Renal cortex interstitium (tissue), 15 donors: ENCODE measurements at places on chromosomes 3 and 15.

DNA sequence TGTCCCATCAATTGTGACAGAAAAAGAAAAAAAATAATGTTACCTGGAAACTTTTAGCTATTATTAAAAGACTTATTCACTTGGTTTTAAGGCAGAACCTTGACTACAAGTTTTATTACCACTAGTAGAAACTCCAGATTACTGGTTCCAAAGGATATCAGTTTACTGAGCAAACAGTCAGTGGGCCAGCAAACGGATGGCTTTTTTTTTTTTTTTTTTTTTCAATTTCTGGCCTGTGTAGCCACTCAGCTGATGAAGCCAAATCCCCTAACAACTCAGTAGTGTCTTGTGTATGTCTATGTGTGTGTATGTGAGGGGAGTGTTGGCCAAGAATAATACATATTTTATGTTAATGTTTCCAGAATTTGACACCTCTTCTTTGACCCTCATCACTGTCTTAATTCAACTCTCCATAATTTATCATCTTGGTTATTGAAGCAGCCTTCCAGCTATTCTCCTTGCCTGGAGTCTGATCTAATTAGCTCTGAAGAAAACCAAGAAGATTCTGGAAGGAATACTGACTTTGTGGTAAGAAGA, 724.9 kb downstream of the NSUN3 start:
- DNase-seq, result peak; percentile 10

- no peak for DNase-seq
Measured at GRCh38 chr3:67067251-67067650, 69.1 kb downstream of the KBTBD8 start.

DNA sequence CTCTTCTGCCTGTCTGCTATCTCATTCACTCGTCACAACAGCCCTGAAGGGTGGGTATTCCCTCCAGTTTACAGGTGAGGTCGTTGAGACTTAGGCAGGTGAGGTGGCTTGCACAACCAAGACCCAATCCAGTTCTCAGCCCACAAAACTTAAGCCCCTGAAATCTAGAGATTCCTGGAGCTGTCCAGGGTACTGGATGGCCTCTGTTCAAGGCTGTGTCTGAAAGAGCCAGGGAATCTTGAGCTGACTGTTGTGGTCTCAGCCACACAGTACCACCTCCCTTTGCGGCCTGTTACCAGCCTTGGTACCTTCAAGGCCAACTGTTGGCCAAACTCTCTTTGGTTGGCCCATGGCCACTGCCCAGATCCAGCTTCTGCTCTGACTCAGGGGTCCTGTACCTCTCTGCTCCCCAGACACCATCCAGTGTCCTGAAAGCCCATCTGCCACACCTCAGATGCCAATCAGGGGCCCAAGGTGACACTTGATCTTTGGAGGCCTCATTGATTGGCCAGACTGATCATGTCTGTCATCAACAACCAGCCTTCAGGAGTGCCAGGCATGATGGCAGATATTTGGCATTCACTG, 10.9 kb upstream of the FAM107A start:
- peak; percentile 76 for DNase-seq

- no peak for DNase-seq
Measured at GRCh38 chr15:69730281-69731080, 277.9 kb downstream of the RPLP1 start.

GRCh38 chr3:144866476-144866875, 894.9 kb downstream of the DIPK2A start:
- peak; percentile 29 for DNase-seq

- no peak for DNase-seq
Measured at GRCh38 chr15:45644437-45644836, 9.6 kb downstream of the SQOR start.

DNA sequence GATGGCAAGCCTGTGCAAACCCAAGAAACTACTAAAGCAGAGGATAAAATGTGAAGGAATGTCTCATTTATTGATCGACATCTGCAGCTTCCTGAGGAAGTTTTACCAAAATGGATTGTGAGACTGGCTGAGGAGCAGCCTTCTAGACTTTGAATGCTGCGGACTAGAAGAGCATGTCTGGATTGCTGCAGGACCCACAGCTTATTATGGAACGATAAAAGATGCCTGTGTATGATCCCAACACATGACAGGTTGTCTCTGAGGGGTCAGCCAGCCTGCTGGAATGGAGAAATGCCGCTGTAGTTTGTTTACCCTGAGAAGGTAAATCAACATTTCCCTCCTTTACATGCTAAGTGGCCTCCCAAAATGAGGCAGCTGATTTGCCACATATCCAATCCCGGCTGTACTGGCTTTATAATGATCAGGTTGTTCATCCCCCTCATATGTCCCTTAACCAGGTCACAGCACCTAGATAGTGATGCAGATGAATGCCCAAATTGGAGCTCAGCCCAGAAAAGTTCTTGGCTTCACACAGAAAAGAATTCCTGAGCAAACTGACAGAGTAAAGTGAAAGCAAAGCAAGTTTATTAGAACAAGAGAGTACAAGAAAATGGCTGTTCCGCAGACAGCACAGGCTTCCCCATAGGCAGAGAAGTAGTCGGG, 63.9 kb downstream of the IL12A start:
- DNase-seq, result no peak

DNA sequence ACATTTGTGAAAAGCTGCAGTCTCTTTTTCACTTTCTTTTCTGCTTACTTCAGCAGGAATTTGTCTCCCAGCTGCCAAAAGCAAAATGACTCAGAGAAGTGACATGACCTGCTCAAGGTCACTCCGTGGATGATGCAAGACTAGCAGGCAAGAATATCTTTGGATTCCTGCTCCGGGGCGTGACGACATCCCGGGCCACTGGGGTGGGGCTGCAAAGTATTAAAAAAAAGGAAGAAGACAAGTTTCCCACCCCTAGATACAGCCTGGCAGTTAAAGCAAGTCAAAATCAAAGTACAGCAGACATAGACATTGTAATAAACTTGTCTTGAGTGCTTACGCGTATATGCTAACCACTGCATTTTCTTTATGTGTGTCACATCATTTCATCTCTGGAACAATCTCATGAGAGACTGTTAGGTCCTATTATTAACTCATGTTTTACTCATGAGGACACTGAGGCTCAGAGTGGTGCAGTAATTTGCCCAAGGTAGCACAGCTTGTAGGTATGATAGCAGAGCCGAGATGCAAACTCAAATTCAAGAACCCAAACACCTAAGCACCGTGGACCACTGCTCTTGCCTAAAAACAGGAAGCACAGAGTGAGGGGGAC, 485.2 kb upstream of the PROK2 start:
- DNase-seq, result no peak

DNA sequence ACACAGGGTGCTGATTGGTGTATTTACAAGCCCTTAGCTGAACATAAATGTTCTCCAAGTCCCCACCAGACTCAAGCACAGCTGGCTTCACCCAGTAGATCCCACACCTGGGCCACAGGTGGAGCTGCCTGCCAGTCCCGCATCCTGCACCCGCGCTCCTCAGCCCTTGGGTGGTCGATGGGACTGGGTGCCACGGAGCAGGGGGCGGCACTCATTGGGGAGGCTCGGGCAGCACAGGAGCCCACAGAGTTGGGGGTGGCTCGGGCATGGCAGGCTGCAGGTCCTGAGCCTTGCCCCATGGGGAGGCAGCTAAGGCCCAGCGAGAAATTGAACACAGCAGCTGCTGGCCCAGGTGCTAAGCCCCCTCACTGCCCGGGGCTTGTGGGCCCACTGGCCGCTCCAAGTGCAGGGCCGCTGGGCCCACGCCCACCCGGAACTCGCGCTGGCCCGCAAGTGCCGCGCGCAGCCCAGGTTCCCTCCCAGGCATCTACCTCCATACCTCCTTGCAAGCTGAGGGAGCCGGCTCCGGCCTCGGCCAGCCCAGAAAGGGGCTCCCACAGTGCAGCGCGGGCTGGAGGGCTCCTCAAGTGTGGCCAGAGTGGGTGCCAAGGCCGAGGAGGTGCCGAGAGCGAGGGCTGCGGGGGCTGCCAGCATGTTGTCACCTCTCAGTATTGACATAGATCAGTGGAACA, 442.7 kb downstream of the OCA2 start:
- DNase-seq, result no peak

GRCh38 chr3:113532698-113533533, 561 bp downstream of the SIDT1 start:
- DNase-seq, result peak; percentile 38

- DNase-seq, result peak; percentile 18
Measured at GRCh38 chr3:39378088-39378487, 5.1 kb upstream of the SLC25A38 start.

DNA sequence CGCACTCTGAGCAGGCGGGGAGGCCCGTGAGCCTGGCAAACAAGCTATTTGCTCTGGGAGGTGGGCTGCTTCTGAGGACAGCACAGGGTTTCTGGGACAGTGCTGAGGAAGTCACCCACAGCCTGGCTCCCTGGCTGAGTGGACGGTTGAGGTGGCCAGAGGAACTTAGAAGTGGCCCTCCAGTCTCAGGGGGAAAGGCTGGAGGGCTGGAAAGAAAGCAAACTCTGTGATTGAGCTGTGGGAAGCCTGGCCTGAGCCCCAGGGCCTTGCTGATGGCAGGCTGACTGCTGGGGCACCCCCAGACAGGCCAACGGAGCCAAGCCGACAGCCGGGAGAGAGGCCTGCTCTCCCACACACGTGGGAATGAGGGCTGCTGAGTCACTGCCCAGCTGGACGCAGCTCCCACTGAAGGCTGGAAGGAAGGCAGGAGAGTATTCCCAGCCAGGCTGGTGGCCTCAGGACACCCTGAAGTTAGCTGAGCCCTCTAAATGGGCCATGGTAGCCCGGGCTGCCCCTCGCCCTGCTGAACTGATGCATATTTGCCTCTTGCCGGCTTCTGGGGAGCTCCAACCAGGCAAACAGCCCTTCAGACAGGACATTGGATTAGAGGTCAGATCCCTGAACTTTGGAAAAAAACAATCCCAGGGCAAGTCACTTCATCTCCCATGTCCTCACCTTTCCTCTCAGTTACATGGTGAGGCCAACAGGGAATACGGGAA, 98.0 kb upstream of the TLE3 start:
- DNase-seq, result no peak

DNA sequence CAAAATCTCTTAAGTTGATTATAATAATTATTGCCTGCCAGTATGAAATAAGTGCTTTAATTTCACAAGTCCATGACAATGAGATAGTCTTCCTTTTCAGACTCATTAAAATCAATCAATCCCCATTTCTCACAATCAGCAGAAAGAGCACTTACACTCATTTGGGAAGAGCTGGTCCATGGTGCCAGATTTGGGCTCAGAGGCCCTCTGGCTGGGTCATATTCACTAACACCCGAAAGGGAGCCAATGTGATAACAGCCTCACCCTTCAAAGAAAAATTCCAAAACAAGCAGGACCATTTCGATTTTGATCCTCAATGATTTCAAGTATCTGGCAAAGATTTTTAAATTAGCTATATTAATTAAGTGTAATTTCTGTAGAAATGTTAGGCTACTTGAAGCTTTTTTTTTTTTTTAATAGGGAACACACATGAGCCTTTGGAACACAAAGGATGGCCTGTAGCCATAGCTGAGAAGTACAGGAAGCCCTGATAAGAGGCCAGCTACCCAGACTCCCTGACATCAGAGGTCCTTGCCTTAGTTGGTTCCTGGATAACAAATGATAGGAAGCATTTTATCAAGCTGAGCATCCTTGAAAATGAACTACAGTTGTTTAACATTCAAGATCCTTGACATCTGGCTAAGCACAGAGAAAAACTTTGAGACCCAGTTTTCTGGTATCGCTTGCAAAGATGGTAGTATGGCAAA, 17.1 kb downstream of the MCF2L2 start:
- no peak for DNase-seq

GRCh38 chr15:79431636-79432344, at the start of gene MINAR1:
Gene MINAR1, plus strand, starts transcription at chr15:79432336. Its CDS starts 23,812 bp downstream, at chr15:79456148.
- DNase-seq, result no peak

DNA sequence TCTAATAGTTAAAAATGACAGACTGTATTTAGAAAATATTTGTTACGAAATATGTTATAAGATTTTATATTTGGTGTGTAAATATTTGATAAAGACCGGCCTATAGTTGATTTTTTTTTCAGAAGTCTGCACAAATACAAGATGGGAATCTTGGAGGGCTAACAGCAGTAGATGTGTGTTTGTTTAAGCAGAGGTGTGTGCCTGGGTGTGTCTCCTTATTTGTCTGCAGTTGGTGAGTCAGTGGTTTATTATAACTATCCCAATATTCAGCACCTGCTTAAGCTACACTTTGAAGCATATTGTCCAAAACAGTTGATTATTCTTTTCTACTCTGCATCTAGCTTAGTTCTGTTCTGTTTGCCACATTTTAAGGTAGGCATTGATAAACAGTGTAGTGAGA, 12.4 kb downstream of the GLCE start:
- no peak for DNase-seq

DNA sequence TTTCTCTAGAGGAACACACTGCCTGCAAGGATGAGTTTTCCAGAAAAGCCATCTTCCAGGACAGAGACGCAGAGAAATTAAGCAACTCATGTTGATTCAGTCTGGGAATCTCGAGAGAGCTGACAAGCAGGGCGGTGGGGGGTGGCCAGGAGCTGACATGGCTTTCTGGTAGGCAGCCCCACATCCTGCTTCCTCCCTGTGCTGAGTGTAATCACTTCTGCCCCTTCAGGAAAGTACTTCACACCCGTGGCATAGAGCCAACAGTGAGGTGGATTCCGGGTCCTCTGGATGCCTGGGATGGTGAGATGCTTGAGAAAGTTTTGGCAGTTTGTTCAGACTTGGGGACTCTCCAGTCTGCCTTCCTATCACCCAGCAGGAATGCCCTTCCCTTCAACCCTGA, 221.1 kb downstream of the SLCO3A1 start:
- no peak for DNase-seq

DNA sequence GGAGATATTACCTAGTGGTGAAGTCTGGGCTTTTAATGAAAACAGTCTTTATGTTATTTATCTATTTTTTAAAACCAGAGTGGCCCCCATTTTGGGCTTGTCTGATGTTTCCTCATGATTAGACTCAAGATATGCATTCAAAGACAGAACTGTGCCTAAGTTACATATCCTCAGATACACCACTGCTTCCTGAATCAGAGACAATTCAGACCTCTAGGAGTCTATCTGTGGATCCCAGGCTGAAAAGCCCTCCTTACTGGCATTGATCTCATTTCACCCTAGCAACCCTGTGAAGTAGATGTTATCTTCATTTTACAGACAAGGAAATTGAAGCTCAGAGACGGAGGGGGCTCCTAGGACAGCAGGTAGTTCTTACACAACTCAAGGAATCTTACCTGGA, 16.8 kb upstream of the TGM5 start:
- DNase-seq, result no peak

DNA sequence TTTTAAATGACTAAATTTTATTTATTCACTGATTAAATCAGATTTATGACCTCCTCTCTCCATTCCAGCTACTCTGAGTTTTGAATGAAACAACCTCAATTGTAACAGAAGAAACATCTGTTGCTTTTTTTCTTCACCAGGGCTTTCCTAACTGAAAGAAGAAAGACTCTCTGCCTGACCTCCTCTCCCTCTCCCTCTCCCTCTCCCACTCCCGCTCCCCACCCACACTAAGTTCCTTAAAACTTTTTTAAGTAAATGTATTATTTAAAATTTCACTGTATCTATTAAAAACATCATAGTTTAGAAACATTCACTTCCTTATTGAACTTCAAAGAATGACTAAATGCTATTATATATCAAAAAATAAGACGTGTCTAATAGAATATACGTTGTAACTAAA, 122.0 kb downstream of the TFDP2 start:
- DNase-seq, result no peak
